ENCODE measurements at places on chromosomes 1 and 21.

DNA sequence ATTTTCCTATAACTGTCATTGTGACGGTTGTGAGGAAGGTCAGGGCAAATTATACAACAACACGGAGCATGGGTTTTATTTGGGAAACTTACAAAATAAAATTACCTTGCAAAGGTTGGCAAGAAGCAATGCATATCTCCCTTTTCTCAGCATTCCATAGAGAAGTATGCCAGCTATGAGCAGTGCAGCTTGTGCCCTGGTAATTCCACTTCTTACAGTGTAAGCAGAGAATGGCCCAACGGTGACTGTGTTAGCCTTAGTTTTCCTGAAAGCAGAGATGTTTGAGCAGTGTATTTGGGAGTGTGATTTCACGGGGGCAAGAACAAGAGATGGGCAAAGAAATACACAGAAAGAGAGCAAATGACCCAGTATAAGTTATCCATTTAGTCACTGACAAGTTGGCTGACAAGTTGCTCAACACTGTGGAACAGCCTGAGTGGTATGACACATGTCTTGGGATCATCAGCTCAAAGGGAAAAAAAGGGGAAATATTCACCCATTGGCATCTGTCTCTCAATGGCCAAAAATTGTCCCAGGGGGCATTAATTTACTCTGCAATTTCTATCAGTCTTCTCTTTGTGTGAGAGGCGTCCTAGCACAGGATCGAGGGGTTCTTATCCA is 210.9 kb upstream of the NRIP1 start:
- DNase-seq: no peak

GRCh38 chr1:154329152-154329521 is 3.8 kb downstream of the ATP8B2 start:
- no peak for DNase-seq

DNA sequence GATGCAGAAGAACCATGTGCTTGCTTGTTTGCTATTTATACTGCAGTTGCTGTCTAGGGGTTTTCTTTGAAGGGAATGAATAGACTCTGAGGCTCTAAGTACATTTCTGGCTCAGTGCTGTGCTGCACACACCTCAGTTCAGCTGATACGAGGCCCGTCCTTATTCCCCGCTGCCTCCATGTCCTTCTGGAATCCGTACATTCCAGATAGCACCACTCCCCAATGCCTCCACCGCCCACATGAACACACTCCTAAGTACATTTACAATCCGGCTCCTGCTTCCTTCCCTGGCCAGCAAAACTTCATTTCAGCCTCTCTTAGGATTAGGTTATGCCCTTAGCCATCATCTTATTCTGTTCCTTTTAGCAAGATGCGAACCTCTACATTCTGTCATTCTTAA is 57.1 kb downstream of the KCNC4 start:
- no peak for DNase-seq

- no peak for DNase-seq
Measured at GRCh38 chr1:65235867-65236805, 73.2 kb upstream of the DNAJC6 start.

All from left ventricle myocardium inferior (tissue), 1 donor.